SHP77 treated with DMSO at 0.1 percent for 48 hours (cell line): ENCODE measurements at places on chromosomes 13 and 19.

DNA sequence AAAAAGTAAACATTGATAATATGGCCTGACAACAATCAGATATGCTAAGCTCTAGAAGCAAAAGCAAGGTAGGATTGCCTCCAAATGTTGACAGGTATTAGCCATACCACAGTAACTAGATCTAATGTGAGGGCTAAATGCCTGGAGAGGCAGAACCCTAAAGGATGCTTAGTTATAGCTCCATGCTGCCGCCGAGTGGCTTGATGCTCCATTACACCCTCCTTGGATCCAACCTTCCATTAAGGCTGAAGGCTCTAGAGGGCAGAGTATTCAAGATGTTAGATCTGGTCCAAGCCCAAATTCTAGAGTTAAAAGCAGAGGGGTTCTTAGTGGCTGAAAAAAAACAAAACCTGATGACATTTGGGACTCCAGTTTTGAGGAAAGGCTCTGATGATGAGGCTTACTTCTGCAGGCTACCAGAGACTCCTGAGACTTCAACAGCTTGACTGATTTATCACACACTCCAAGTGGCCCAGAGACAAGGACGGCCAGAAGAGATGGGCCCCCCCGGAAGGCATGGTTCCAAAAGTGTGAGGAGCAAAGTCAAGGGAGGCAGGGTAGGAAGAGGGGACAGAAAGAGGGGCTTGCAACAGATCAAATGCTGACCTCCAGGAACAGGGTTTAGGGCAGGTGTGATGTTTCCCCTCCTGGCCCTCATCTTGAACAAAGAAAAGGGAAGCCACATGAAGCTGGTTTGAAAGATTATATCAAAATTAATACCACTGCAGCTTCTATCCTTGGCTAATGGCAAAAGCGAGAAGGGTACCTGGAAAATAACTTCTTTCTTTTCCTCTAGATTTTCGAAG, 21.9 kb upstream of the CPB2 start:
- DNase-seq = peak; percentile 23

GRCh38 chr13:109666656-109667055, 119.7 kb downstream of the IRS2 start:
- DNase-seq = no peak

- no peak for DNase-seq
Measured at GRCh38 chr13:80441968-80442367, 101.0 kb upstream of the SPRY2 start.

DNA sequence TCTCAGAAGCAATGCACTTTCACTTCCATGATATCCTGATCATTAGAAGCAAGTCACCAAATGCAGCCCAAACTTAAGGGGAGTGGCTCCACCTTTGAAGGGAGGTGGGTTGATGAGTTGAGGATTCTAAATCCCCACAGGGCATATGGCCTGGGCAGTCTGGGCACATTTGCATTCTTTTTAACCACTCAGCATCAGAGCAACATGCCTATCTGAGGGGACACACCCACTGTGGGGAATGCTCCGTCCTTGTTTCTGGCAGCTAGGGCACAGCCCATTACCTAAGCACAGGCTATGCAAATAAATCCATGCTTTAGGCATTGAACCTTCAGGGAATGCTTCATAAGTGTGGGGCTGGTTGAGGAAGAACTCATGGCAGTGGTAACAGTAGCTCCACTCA, 12.3 kb upstream of the SACS start:
- no peak for DNase-seq

GRCh38 chr19:50432221-50433028, at the start of gene MYBPC2:
MYBPC2 (plus strand) TSS chr19:50432892; CDS start chr19:50432954, 62 bp downstream.
- no peak for DNase-seq

DNA sequence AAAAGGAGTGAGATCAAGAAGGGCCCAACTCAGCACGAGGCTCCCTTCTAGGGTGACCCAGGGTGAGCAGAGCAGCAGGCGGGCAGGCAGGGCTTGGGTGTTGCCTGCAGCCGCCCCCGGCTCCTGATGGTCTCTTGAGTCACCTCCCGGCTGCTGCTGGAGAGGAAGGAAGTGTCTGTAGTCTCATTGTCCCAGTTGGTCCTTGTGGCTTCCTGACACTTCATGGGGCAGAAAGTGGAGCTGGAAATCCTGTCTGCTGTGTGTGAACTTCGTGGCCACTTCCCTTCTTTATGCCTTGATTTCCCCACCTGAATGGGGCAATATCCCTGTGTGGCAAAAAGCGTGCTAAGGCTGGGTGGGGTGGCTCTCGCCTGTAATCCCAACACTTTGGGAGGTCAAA, 2.5 kb downstream of the MAP1S start:
- no peak for DNase-seq

GRCh38 chr13:78241278-78241919, 322.8 kb upstream of the EDNRB start:
- DNase-seq = no peak

DNA sequence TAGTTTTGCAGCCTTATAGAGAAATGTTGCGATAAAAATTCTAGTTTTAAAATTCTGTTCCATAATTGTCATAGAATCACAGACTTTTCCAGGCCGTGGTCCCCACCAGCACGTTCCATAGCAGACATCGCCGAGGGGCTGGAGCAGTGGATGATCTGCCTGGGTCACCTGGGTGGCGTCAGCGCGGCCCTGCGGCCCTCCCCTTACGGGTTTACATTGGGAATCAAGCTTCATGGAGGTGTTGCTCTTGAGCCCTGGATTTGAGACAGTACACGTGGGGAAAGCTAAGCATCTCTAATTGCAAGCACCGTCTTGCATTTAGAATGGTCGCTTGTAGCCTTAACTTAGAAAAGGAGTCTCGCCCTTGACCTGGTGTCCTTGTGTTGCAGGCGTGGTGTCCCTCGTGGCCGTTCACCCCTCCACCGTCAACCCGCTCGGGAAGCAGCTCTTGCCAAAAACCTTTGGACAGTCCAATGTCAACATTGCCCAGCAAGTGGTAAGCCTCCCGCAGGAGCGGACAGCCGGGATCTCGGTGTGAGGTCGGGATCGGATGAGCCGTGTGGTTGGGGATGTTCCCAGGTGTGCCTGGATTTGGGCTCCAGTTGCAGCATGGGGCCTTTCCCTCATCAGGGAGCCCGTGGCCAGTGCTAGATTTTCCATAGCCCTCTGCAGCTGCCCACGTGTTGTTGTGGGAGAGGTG, 35.1 kb downstream of the ATP4B start:
- DNase-seq = no peak

DNA sequence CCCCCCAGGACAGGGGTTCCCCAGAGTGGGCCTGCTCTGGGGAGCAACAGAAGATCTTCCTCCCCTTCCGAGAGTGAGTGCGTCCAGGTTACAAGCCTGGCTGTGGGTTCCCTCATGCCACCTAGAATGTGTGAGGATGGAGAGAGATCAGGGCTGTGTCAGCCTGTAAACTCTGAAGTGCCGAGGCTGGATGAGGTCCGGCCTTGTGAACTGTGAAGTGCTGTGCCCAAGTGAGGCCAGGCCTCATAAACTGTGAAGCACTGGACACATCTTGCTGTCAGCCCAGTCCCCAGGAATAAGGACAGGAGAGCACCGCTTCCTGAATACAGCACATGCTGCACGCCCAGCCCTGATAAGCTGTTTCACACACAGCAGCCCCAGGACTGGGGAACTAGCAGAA, 7.6 kb downstream of the KCNN1 start:
- no peak for DNase-seq

- DNase-seq = no peak
Measured at GRCh38 chr19:11093689-11094238, 4.5 kb downstream of the LDLR start.

- no peak for DNase-seq
Measured at GRCh38 chr19:29504454-29504853, 21.3 kb upstream of the VSTM2B start.

DNA sequence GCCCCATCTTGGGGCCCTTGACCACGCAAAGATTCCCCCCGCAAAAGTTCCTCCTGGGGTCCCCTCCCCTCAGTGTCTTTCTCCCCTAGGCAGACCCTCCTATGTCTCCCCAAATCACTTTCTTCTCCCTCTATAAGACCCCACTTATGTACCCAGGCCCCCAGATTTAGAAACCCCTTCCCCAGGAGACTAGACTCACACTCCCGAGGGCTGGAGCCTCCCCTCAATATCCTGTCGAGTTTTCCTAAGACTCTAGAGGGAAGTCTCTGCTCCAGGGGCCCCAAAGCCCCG, 1.4 kb downstream of the SLC1A5 start:
- no peak for DNase-seq

GRCh38 chr13:113591750-113592149, 7.2 kb downstream of the TFDP1 start:
- no peak for DNase-seq

GRCh38 chr13:33874871-33875270, 56.9 kb downstream of the RFC3 start:
- DNase-seq = no peak

DNA sequence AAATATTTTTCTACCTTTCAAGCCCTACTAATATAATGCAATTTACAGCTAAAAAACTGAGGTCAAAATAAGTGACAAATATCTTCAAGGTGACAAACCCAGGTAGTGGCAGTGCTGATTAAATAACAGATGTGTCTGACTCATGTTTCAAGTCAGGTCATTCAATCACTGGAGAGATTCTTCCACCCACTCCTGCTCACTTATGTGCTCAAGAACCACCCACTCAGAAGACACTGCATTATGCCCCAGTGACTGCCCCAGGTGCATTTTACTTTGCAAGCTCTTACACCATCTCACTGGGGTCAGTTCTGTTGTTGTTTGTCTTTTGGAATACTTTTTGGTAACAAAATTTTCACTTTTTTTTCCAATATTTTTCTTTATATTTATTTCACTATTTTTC, 2.2 kb downstream of the ZNF100 start:
- DNase-seq = no peak

DNA sequence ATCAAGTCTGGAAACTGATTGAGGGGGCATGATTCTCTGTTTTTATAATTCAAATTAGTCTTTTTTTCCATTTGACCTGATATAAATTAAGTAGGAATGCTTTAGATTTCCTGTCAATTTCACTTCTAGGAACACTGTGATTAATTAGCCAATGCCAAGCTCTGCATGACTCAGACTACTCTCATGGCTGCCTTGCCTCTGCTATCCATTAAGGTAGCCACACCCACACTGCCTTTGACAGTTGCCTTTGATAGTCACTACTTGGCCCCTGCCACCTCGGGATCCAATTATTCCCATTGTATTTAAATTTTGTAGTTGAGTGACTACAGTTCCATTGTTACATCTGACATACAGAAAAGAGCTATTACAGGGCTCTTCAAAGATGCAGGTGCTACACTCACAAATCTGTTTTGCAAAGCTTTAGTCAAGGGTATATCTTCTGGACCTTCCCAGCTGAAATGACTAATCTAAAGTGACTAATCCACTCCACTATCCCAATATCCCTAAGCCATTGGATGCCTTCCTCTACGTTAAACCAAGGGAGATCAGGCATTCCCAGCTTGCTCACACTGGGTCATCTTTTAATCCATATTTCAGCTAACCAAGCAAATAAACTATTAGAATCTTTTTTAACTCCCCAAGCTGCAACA, 1193.1 kb upstream of the MIR17HG start:
- DNase-seq = no peak

GRCh38 chr13:74046431-74046830, 87.8 kb downstream of the KLF12 start:
- DNase-seq = no peak

- DNase-seq = no peak
Measured at GRCh38 chr19:9962623-9963290, 26.4 kb upstream of the OLFM2 start.

DNA sequence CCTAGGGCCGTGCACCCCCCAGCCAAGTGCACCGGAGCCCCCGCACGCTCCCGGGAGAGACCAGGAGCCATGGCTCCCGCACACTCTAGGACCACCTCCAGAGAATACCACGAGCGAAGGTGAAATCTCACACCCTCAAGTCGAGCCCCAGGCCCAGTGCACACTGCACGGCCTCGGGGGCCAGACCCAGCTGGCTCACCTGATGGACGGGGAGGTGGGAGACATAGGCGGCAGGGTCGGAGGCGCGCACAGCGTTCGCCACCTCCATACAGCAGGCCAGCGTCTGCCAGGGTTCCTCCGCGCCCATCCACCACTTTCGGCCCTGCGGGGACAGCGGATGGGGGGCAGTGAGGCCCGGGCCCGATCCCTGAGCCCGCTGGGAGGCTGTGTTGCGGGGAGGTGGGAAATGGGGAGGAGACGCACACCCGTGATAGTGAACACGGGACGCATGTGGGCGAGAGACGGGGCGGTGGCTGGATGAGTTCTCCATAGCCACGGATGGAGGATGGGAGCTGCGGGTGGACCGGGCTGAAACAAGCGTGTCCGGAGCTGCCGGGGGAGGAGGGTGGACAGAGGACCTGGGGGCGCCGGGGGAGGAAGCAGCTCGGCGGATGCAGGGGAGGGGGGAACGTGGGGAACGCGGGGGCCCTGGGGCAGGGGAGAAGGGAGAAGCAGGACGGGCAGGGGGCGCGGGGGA, 13.0 kb downstream of the POLRMT start:
- DNase-seq = no peak

- no peak for DNase-seq
Measured at GRCh38 chr19:5941673-5942072, 27.6 kb downstream of the CAPS start.

DNA sequence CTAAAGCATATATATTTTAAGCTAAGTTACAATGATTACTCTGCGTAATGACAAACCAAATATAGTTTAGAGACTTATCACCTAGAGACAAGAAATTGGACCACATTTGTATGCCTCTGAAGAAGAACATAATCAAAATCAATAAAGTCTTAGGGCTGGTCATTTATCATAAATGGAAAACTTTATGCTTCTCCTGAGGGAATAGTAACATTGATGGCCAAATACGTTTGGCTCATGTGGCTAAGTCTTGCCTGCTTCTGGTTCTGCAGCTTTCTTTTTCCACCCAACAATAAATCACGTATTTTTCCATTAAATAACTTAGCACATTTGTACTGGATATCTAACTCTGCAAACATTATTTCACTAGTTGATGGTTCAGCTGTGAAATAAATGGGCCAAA, 458.4 kb downstream of the SLITRK1 start:
- no peak for DNase-seq

DNA sequence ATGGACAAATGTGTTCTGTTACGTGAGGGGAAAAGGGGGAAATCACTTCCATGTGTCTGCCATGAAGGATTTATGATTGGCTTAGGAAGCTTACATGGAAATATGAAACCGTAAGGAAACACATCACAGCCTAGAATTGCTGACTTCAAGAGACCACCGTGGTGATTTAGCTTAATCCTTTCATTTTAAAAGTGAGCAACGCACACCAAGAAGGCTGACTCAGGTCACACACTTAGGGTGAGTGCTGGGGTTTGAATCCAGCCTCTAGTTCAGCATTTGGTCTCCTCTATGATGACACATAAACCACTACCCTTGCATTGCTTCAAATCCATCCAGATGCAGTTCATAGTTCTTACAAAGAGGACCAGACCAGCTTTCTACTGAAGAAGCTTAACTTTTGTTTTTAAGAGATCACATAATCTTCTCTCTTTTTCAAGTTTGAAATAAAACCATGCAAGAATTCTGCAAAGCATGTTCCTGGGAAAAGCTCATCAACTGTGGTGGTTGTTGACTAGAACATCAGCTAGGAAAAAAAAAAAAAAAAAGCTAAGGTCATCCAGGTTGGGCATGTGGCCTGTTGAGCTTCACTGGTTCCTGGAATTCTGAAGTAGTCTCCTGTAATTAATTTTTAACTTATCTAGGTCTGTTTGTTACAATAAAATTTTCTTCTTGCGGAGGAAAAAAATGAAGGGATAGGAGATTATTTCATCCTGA, 60.2 kb upstream of the KL start:
- DNase-seq = no peak
